ENCODE measurements at places on chromosomes 6 and 20.

DNA sequence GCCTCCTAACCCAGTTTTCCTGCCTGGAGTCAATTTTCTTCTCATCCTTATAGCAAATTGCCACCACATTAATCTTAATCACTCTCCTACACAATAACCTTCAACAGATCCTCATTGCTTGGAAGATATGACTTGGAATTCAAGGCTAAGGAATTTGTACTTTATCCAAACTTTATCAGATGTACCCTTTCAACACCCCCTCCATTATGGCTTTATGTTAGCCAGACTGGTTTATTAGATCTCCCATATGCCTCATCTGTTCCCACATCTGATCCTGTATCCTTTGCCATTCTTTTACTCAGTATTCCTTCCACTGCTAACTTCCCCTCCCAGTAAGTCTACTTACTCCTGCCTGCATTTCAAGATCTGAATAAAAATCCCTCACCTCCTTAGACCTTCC is 4.0 kb upstream of the FRK start:
- DNase-seq: no peak

DNA sequence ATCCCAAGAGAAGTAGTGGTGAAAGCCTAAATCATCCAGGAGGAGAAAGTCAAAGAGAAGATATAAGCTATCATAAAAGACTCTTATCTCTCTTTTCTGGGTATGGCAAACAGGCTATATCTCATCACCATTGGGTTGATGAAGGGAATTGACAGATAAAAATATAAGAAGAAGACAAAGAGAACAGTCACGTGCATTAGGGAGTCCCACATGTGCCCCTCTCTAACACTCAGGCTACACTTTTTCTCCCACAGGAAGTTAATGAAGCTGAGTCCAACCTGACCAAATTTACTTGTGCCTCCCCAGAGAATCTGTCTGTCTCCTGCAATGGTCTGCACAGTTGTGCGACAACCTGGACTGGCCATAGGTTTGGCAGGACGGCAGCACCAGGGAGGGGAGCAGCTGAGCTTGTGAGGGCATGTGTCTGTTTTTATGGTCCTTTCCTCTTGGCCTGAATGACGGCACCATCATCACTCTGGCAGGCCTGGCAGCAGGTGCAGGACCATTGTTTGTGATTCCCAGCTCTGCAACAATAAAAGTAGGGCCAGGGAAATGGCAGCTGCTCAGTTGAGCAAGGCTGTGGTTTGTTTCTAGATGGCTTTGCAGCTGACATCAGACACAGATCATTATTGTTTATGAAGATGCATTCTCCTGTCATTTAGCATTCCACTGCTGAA is 144.5 kb upstream of the MCHR2 start:
- DNase-seq: no peak

DNA sequence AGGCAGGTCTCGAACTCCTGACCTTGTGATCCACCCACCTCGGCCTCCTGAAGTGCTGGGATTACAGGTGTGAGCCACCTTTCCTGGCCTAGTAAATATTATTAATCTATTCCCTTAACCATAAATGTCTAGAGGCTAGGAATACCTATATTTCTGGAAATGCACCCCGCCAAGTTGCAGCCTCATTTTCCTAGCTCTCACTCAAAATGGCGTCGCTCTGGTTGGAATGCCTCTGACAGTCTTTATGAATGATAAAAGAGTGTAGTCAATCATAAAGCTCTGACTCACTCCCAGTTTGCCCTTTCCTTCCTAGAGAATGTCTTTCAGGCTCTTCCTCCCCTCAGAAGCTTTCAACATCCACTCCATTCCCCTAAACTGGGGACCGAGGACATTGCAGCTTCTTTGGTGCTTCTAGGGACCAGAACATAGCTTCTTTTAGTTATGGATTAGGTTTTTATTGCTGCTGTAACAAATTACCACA is 14.1 kb upstream of the TRIM26 start:
- no peak for DNase-seq

GRCh38 chr20:57907131-57908000 is 197.6 kb upstream of the PMEPA1 start:
- DNase-seq: no peak

DNA sequence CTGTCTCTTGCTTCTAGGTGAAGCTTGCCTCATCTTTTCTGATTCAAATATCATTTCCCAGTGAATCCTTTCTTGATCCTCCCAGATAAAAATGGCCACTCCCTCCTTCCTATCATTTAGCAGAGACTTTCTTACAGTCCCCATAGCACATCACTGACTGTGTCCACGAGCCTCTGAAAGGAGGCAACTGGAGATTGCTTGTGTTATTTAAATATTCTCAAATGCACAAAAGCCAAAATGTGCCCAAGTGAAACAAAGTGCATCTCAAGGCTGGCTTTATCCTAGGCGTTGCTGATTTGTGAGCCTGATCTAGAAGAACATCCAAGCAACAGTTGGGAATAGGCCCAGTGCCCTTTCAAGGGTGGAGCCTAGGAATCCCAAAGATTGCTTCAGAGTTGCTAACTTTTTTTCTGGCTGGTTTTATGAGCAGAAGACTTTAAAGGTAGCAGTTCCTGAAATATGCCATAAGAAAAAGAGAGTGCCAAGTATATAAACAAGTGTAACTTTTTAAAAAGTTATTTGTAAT is 393.6 kb downstream of the CD83 start:
- no peak for DNase-seq

GRCh38 chr6:71349976-71350615 is 61.5 kb downstream of the OGFRL1 start:
- DNase-seq: no peak

GRCh38 chr20:40606660-40607059 is 82.4 kb downstream of the MAFB start:
- DNase-seq: no peak

DNA sequence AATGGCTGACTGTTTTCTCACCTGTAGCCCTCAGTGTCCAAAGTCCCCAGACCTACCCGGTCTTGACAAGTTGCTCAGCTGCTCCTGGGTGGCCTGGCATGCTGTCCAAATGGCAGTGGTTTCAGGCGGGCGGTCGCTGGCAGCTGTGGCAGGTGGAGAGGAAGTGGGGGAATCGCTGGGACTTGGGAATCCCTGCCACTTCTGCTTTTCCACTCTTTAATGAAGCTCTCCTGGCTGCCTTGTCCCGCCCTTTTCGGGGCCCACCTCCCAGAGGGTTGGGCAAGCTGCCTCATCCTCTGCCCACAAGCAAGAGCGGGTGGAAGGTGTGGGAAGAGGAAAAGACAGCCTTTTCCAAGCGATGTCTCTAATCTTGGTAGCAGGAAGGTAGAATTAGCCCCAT is at the start of gene OCSTAMP:
TSS of gene OCSTAMP (minus strand) at position 194 of the 400 bp plus-strand sequence. CDS start at position 100, 94 bp downstream.
- no peak for DNase-seq

Data from NCI-H1048 (cell line).